ENCODE measurements at places on chromosomes 2 and 18.
A peak's percentile ranks its signal among the peaks of the same experiment; 100 is the strongest.

DNA sequence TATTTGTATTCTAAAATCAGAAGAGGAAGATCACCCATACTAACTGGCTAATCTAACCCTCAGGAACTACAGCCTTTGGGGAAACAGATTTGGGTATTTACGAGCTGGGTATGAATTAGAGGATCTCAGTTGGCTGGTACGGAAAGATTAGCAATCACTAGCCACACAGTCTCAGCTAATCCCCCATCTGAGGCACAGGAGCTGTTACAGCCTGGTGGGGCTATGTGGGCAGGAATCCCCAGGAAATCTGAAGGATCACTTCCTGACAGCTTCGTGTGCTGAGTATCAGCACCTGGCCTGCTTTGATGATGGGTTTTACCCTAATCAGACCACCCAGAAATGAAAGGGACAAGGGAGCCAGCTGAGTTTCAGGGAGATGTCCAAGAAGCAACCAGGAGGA is 206.3 kb downstream of the AFF3 start:
- H3K36me3 ChIP-seq: peaks cover 8% of the 10 kb centered on the region
- DNase-seq: no peak
- no peak overlapping the region for H3K4me3 ChIP-seq
- H3K27me3 ChIP-seq: no peaks in the 10 kb centered on the region

GRCh38 chr18:24993628-24994027 is 358.3 kb downstream of the ZNF521 start:
- H3K27ac ChIP-seq: no peak overlapping the region
- DNase-seq: no peak
- H3K36me3 ChIP-seq: no peaks in the 10 kb centered on the region
- H3K4me3 ChIP-seq: no peak overlapping the region
- peaks cover 13% of the 10 kb centered on the region for H3K4me1 ChIP-seq

DNA sequence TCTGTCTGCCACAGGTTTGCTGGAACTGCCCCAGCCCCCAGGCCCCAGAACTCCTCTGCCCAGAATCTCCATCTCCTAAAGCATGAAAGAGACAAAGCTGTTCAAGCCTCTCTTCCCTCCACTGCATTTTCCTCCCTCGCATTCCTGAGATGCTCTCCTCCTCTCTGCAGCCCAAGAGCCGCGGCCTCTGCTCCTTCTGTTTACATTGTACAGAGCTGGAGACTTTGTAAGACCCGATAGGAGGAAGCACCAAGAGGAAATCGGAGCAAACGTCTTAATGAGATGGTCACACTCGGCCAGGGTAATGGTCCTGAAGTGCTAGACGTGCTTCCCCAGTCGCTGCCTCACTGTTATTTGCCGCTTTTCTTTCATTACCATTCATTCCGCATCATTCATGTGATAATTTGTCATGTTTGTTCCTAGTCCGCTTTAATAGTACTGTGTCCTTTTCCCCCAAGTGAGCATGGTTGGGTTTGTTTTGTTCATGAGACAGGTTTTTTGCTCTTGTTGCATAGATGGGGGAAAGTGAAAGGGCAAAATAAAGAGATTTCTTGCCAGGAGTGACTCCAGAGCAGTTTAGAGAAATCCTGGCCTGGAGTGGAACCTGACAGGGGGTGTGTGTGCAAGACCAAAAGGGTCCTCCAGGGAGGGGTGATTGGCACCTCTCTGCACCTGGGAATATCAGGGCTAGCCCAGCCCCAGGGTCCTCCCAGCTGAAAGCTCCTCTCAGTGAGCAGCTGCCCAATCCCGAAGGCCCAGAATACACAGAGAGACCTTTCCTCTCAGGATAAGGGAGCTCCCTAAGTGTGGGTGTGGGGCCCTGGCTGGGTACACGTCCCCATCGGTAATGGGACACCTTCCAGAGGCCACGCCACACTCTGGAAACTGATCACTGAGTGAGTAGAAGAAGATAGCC is 44.9 kb upstream of the ID2 start:
- peak overlapping the region; percentile 64 for H3K4me3 ChIP-seq
- H3K27ac ChIP-seq: peak overlapping the region; percentile 87

GRCh38 chr2:218821605-218822211 is 9.9 kb downstream of the PRKAG3 start:
- peaks cover 2% of the 10 kb centered on the region for H3K36me3 ChIP-seq
- no peak for DNase-seq
- peaks cover 6% of the 10 kb centered on the region for H3K27me3 ChIP-seq
- no peak overlapping the region for H3K27ac ChIP-seq
- H3K4me3 ChIP-seq: no peak overlapping the region
